ENCODE measurements at places on chromosomes 3 and 15.
A peak's percentile ranks its signal among the peaks of the same experiment; 100 is the strongest.

- DNase-seq, result no peak
Observed at GRCh38 chr15:95448531-95449229, 881.8 kb upstream of the NR2F2 start.

DNA sequence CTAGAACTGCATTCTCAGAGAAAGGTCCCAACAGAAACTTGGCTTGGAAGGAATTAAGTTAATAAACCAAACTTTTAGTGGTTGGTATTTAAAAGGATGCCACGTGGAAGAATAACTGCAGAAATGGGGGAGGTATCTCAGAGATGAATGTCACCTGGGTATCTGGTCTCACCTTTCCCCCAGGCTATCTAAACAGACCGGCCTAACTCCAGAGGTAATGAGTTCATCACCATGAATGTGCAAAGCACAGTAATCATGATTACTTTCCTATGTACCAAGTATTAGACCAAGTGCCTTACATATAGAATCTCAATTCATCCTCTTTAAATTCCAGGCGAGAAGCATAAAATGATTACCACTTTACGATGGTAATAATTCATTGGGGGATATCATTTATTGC, 80.8 kb downstream of the FBN1 start:
- DNase-seq, result no peak

GRCh38 chr3:54127499-54128056, 5.2 kb downstream of the CACNA2D3 start:
- no peak for DNase-seq

- DNase-seq, result no peak
Observed at GRCh38 chr3:51997935-51998596, 2.4 kb upstream of the RPL29 start.

DNA sequence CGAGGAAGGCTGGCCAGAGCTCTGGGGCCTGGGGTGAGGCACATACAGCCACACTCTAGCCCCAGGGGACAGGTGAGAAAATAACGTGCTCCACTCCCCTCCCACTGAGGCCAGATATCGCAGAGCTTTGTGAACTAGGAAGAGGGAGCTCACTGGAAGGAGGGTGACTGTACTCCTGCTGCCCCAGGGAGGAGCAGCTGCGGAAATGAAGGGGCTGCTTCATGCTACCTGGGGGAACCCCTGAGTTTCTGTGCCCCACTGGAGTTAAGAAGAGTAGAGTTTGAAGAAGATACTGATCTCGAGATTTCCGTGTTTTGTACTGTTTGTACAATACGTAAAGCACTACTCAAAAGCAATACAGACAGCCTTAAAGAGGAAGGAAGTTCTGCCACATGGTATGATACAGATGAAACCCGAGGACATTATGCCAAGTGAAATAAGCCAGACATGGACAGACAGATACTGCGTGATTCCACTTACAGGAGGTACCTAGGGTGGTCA, 44.6 kb downstream of the CMTM6 start:
- no peak for DNase-seq

DNA sequence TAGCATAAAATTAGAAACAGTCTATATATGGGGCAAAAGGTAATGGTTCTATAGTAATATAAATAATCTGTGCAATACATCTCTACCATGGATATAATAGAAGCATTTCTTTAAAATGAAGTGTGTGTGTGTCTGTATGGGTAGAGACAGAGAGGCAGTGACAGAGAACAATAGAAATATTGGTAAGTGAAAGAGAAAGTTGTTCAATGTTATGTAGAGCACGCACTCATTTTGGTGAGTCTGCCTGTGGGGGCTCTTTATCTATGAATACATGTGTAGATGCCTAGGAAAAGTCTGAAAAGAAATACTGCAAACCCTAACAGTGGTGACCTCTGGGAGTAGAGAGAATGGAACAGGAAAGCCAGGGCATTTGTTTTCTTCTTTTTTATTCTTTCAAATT, 182.6 kb downstream of the STAC start:
- DNase-seq, result no peak

GRCh38 chr3:14872706-14873105, 53.9 kb downstream of the FGD5 start:
- no peak for DNase-seq

GRCh38 chr15:60399246-60399915, 1.6 kb upstream of the ANXA2 start:
- DNase-seq, result no peak

DNA sequence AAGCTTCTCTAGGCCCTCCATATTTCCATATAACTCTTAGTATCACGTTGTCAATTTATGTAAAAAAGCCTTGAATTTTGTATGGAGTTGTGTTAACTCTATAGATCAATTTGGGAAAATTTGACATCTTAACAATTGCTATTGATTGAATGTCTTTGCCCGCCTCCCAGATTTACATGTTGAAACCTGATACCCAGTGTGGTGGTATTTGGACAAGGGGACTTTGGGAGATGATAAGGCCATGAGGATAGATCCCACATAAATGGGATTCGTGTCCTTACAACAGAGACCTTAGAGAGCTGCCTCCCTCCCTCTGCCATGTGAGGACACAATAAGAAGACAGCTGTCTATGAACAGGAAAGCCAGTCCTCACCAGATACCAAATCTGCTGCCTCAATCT, 21.1 kb upstream of the TNK2 start:
- DNase-seq, result no peak

DNA sequence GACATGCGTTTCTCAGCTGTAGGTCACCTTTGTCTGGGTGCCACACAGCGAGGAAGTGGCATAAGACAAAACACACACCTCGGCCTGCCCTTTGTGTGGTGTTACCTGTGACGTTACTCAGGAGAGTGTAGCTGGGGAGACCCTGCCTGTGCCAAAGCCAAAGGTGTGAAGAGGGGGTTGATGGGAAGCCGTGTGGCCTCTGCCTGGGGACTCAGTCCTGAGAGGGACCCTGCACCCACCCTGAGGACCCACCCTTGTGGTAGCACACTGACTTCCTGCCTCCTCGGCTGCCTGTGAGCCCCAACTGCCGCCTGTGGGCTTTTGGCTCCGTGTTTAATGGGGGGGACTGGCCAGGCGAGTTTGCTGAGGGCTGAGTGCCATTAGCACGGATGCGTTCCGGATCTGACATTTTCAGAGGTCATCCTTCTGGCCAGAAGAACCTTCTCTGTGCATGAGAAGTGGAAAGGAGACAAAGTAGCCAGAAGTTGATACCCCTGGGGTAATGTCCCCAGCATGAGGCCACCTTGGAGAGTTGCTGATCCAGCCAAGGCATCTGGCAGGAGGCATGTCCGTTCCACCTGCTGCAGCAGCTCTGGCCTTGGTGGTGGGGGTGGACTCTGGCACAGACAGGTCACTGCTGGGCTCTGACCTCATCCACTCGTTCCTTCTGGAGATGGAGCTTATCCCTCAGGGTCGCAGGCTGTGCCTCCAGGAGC, 51.8 kb upstream of the FURIN start:
- no peak for DNase-seq

GRCh38 chr15:96395687-96396086, 65.2 kb downstream of the NR2F2 start:
- no peak for DNase-seq

DNA sequence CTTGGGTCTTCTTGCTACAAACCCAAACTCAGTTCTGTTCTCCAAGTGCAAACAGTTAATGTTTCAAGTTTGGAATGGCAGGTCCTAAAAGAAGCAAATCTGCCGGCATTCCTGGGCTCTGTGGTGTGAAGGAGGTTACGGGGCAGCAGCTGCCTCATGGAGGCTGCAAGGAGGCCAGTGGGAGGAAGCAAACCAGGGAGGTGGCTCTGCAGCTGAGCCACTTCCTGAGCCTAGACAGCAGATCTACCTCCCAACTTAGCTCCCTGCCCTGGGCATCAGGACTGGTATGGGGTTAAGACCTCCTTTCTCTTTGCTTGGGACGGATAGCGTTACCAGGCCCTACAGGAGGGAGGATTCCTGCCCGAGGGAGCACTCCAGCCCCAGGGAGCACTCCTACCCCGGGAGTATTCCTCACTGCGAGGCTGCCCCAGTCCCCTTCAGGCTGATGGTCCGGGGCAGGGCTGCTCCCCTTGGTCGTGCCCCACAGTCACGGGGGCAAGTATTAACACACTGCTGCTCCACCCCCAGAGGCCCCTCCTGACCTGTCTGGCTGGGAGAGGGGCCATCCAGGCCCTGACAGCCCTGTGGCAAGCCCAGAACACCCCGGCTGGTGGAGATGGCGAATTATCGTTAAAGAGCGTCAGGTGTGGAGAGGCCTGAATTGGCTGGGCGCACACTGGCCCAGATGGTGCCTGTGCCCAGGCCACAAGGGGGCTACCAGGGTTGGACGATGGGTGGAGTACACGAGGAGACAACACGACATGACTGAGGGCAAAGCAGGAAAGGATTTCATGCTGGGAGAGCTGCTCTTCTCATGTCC, 129.9 kb downstream of the ATP10A start:
- DNase-seq, result no peak

GRCh38 chr3:101252307-101252706, 68.1 kb downstream of the IMPG2 start:
- no peak for DNase-seq

- DNase-seq, result no peak
Observed at GRCh38 chr3:29026286-29026685, 254.6 kb upstream of the RBMS3 start.

GRCh38 chr3:178526291-178526690, 9.9 kb upstream of the KCNMB2 start:
- no peak for DNase-seq

DNA sequence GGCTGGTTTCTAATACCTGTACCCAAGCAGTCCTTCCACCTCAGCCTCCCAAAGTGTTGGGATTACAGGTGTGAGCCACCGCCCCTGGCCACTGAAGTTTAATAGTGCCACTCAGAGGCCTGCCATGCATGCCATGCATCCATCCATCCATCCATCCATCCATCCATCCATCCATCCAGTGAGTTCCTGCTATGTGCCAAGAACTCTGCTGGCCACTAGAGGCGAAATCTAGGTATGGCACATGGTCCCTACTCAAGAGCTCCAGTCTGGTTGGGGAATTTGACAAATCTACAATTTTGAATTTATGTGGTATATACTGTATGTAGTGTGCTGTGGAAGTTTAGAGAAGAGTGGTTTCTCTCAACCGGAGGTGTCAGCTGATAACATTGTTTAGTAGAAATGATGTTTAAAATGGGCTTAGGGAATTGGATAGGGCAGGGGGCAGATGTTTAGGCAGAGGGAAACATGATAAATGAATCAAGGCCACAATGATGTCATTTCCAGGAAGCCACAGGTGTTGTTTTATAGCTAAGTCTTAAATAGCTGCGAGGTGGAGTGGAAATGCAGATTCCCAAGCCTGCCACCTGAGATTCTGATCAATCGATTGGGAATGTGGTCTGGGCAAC, 384.4 kb upstream of the C2CD4B start:
- DNase-seq, result no peak

GRCh38 chr15:99057697-99058420, 47.0 kb upstream of the SYNM start:
- DNase-seq, result no peak

- no peak for DNase-seq
Observed at GRCh38 chr15:68370768-68371151, 61.2 kb downstream of the ITGA11 start.

DNA sequence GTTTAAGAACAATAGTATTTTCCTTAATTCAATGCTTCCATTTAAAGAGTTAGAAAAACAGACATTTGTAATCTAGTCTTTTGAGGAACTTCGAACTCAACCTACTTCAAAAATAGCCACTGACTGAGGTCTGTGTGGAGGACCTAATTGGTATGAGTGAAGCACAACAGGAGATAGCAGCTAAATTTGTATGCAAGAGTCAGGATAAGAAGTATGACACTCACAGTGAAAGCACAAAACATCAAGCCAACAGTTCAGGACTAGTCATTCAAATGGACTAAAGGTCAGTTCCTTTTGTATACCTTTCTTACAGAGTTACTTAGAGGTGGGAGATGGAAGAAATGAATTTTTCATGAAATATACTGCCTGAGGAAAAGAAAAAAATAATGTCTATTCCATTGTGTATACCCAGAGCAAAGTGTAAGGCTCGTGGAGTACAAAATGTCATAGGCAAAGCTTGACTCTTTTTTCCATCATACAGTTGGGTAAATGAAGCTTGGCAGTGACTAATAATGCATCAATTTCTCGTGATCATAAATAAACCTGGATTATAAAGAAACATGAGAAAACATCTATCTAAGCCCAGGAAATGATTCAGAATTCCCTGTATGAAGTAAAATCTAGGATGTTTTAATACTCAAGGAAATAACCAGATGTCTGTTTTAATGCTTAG, 1005.2 kb upstream of the CADM2 start:
- no peak for DNase-seq

DNA sequence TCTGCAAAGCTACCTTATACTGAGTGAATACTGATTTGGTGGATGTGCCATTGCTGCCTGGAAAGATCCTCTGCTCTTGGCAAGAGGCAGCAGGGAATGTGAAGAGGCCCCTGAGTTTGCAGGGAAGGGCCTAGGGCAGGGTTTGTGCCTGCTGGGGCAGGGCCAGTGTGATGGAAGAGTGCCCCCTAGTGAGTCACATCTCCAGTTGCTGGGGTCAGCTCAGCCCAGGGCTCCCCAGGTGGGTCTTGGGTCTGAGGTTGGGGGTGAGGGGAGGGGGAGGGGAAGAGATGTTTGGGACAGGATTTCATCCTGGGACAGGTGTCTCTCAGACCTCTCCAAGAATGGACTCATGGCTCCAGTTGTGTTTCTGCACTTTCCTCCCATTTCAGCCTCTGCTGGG, 4.1 kb upstream of the AMOTL2 start:
- DNase-seq, result peak; percentile 71

GRCh38 chr3:192060160-192060781, 599.3 kb downstream of the PYDC2 start:
- no peak for DNase-seq

- no peak for DNase-seq
Observed at GRCh38 chr15:57215881-57216280, 160.4 kb upstream of the CGNL1 start.

- no peak for DNase-seq
Observed at GRCh38 chr3:37610529-37610928, 251.2 kb upstream of the CTDSPL start.

- DNase-seq, result peak; percentile 54
Observed at GRCh38 chr3:46867550-46867898, 4.3 kb upstream of the MYL3 start.

DNA sequence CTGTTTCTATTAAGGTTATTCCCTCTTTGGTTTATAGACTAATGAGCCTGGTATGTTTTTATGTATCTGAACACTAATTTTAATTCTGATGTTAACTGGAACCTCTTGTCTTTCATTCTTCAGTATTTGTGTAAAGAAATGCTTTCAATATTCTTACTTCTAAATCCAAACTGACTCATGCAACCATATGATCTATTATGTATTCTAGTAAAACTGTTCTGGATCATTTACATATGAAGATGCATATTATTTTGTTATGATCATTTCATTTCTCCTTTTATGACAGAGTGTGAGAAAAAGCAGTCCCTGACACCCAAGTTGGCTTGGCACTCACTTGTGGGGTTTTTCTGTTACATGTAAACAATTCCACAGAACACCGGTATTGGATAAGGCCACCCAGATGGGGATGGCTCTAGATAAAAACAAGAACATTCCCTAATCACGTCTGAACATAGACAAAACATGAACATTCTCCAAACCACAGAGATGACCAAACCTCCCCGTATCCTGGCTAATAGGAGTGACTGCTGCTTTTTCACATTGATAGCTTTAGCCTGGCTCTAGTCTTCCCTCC, 72.2 kb upstream of the EPHB3 start:
- no peak for DNase-seq
